ENCODE measurements at places on chromosomes 5 and 9.

- no peak for DNase-seq
Measured at GRCh38 chr5:40834391-40834848, 602 bp downstream of the RPL37 start.

GRCh38 chr5:121741156-121741555, 110.5 kb upstream of the FTMT start:
- no peak for DNase-seq

DNA sequence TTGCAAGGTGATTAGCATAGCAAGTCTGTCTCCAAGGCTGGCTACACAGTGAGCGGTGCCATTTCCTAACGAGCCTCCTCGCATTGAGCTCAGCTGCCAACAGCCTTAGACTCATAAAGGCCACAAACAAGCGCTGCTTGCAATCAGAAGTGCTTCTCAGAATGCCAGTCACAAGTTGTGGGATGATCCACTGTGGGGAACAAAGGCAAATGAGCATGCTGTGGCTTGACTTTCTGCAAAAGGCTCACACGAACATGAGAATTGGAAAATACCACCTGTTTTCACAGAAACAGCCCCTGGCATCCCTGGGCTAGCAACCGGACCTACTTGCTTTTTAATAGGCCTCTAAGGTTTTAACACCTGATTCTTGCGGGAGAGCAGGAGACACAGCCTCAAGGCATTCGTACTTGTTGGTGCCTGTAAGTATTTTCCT, 215.5 kb downstream of the FANCC start:
- DNase-seq, result no peak

DNA sequence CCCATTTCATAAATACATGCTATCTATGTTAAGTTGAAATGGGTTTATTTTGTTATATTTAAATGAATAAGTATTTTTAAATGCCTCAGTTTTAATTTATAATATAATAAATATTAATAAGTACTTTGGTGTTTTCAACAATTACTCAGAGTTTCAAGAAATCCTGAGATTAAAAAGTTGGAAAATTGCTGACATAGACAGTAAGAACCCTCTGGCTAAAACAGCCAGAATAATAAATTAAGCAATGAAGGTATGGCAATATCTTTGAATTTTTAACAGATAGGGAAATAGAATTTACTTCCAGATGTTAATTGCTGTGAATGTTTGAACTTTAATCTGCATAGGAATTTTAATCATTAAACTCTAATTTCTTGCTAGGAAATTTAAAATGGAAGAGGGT, 83.6 kb downstream of the ZNF622 start:
- no peak for DNase-seq

GRCh38 chr5:73693573-73694061, 67.6 kb downstream of the ARHGEF28 start:
- DNase-seq, result no peak

GRCh38 chr5:76445063-76445462, 42.0 kb downstream of the IQGAP2 start:
- no peak for DNase-seq

- no peak for DNase-seq
Measured at GRCh38 chr9:76023715-76024195, 133.3 kb downstream of the PCSK5 start.

DNA sequence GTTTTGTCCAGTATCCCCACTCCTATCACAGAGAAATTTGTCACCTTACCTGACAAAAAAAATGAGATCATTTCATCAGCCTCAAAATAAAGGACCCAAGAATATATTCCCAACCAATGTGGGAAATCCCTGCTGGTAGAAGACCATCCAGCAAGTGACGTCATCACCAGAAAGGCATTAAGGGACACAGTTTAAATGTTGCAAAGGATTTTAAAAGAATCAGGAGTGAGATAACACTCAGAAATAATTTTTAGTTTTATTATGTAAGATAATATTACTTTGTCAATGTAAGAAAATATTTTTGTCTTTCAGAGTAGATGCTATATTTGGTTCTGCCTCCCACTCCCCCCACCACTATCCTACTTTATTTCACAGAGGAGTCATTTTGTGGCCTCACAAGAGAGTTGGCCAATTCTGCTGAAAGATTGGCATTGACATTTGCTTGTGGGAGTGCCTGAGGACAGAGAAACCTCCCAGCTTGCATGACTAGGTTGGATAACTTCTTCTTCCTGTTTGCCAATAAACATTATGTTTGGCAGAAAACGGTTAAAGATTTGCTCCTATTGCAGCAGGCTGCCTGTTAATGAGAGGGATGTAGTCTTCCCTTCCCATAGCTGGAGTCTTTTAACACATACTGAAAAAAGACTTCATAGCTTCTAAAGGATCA, 288.6 kb upstream of the DAB2 start:
- no peak for DNase-seq

- DNase-seq, result no peak
Measured at GRCh38 chr5:92945605-92946097, 635.4 kb downstream of the NR2F1-AS1 start.

DNA sequence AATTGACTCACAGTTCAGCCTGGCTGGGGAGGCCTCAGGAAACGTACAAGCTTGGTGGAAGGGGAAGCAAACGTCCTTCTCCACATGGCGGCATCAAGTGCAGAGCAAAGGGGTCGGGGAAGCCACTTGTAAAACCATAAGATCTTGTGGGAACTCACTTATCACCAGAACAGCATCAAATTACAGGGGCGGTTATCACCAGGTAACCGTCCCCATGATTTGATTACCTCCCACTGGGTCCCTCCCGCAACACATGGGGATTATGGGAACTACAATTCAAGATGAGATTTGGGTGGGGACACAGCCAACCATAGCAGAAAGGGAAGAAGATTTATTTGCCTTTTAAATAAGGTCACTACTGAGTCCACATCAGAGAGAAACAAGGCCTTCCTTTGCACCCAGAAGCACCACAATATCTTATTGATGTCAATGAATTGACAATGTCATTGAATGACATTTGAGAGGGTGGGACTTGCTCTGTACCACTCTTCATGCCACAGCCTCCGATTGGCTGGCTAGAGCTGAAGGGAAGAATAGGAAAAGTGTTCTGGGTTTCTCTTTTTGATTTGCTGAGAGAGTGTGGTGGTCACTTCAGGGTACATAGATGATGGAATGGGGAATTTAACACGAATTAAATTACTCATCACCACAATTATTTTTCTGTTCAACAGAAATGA, 11.0 kb downstream of the SKP2 start:
- no peak for DNase-seq

- no peak for DNase-seq
Measured at GRCh38 chr5:150562832-150563231, 54.9 kb downstream of the NDST1 start.

DNA sequence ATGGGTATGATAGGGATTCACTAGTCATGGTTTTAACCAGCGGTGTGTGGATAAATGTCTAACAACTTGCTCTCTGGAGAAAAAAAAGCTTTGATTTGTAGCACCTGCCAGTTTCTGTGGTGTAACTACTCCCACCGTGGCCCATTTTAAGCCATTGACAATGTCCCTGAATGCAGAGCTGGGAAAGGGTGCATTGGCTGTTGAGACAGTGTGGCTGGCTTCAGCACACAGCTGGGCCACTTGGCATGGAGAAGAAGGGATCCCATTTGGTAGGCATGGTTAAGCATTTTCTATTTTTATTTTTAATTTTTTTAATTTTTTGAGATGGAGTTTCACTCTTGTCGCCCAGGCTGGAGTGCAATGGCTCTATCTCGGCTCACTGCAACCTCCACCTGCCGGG, 31.5 kb upstream of the SYNPO start:
- no peak for DNase-seq

GRCh38 chr5:161547738-161548486, 1.4 kb upstream of the GABRB2 start:
- no peak for DNase-seq

DNA sequence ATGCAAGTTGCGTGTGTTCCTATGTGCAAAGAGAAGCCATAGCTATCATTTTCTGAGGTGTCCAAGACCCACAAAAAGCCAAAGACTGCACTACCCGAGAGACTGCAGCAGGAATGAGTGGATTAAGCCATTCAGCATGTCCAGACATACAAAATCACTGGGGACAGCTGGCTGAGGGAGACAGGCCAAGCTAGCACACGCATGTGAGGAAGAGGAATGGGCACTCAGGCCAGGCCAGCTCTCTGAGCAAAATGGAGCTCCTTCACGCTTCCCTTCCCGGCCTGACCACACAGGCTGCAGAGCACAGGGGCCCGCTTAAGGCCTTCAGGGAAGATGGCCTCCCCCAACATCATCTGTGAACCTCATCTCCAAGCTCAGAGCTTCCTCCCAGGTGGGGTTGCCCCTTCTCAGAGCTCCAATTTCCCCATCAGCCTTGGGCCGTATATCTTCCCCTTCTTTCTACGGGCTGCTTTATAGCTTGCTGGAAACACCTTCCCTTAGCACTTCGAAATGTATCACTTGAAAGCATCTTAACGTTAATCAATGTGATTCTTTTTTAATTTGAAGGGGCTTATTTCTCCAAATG, 8.4 kb downstream of the DCANP1 start:
- no peak for DNase-seq

DNA sequence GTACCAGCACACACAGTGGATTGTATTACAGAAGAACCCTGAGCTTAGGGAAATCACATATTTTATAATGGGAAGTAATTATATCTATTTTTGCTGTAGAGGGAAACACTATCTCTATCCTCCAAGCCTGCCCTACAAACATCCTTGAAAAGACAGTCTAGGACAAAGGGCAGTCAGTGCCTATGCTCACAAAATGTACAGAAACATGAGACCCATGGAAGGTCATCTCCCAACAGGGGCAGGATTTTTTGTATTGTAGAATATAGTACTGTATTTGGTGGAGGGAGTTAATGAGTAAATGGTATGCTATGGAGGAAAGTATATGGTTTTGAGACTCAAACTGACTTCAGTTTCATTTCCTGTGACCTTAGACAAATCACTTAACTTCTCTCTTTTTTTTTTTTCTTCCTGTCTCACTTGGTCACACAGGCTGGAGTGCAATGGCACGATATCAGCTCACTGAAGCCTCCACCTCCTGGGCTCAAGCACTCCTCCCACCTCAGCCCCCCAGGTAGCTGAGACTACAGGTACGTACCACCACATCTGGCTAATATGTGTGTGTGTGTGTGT, 5.8 kb upstream of the RAB14 start:
- no peak for DNase-seq

- DNase-seq, result no peak
Measured at GRCh38 chr9:29625292-29625731, 2052.0 kb upstream of the C9orf72 start.

GRCh38 chr5:1930880-1931603, 48.3 kb upstream of the IRX4 start:
- no peak for DNase-seq

DNA sequence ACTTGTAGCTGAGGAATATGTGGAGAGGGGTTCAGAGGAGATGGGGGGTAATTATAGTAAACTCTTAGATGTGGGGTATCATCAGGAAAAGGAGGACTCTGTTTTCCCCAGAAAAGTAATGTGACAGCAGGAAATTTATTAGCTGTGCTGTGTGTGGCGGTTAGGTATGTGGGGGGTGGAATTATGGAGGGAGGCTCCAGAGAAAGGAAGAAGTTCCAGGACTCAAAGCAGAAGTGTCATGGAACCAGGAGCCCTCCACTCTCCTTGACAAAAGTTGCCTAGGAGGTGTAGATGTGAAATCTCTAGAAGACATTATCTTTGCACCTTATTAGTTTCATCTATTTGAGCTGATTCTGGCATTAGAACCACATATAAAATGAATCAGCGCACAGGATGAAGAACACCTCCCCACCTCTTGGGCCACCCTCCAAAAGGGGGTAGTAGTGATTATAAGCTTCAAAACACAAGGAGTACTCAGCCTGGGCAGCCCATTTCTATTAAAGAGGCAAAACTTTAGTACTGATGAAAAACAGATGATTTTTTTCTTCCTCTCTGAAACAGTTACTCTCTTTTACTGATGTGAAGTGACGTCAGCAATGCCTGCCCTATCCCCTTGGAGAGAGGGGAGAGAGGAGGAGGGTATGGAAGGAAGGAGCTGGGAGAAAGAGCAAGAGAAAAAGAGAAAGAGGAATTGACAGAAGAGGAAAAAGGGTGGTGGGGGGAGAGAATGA, 18.2 kb downstream of the NR2F1 start:
- DNase-seq, result no peak

DNA sequence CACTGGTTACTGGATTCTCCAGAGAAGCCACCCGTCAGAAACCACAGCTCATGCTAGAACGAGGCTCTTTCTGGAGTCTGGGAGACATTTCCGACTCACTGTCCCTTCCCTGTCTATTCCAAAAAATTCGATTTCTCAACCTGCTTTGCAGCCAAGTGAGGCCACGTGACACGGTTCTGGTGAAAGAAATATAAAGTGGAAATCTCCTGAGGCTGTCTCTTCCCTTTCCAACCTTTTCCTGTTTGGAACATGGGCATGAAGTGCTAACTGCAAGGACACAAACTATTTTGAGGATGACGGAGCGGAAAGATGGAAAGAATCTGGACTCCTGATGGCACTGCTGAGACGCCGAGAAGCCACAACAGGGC, 6.1 kb upstream of the PTGS1 start:
- no peak for DNase-seq

GRCh38 chr9:16294133-16294770, 576.2 kb downstream of the BNC2 start:
- no peak for DNase-seq

DNA sequence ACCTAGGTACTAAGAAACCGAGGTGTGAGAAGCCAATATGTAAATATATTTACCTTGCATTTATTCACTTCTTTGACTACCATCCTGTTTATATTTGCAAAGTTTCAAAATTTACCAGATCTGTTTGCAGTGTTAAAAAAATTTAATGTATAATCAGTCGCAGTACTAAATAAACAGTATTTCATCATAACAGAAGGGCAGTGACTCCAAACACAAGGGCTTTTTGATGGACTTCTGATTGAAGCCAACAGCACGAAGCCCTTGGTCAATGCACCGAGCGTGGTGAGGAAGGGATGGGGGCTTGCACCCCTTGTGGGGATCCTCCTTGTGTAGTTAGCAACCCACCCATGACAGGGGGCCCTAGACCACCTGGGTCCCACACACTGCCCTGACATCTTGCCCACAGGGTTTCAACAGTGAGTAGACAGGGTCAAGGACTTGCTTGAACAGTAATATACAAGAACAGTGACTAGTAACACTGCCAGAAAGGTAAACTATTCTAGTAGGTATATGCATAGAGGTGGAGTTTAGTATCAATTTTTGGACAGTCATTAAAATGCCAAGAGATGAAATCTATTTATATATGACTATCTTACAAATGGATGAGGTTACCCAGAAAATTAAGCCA, 52.6 kb upstream of the TBC1D9B start:
- DNase-seq, result no peak

Measured in brain pericyte (primary cell).